ENCODE measurements at places on chromosomes 3 and 15. TPM values are rescaled to one million over a fixed set of nuclear protein-coding genes. Genes with fewer than 3 reads are reported as not detected.

- no peaks in the 10 kb centered on the region for H3K4me1 ChIP-seq
- no peak for DNase-seq
- H3K4me3 ChIP-seq = no peak overlapping the region
- no peaks in the 10 kb centered on the region for H3K36me3 ChIP-seq
Measured at GRCh38 chr3:12986986-12987385, 86.2 kb downstream of the IQSEC1 start.

- H3K4me3 ChIP-seq = no peak overlapping the region
- DNase-seq = no peak
- H3K27ac ChIP-seq = no peak overlapping the region
- no peaks in the 10 kb centered on the region for H3K4me1 ChIP-seq
- H3K36me3 ChIP-seq = no peaks in the 10 kb centered on the region
Measured at GRCh38 chr15:39599871-39600270, 19.0 kb downstream of the THBS1 start.

DNA sequence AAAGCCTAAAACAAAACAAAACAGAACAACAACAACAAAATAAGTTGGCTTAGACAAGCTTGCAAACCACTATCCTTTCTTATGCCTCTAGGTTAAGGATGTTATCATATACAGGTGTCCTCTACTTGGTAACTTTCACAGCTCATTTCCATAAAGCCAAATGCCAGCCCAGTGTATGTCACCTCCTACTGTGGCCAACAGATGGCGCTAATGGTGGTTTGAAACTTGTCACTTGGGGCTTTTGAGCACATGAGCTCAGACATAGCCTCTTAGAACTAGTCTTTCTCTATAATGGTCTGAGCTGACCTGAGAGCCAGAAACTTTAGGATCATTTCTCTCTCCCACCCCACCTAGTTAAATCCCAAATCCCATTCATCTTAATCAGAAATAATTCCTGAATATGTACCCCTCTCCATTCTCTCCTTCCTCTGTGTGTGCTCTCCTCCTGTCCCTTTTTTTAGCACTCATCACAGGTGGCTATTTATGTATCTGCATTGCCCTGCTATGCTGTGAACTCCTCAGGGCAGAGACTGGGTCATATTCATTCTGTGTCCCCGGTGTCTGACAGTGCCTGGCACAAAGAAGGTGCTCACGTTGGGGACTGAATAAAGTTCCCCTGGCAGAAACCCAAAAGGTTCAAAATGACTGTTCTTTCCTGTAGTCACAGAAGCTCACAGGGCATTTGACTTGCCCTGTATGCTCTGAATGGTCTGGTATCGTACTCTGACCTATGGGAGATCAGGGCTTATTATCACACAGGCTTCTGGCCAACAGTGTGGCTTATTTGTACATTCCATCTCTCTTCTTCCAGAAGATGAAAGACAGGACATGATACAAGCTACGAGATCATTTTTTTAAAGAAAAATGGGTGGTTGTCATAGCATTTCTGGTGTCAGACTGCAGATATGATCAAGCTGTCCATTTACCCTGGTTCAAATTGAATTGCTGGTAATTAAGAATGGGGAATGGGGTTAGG lies 319.3 kb upstream of the AZI2 start:
- DNase-seq = peak; percentile 51
- no peak overlapping the region for H3K4me3 ChIP-seq
- no peak overlapping the region for H3K27ac ChIP-seq
- no peaks in the 10 kb centered on the region for H3K36me3 ChIP-seq

DNA sequence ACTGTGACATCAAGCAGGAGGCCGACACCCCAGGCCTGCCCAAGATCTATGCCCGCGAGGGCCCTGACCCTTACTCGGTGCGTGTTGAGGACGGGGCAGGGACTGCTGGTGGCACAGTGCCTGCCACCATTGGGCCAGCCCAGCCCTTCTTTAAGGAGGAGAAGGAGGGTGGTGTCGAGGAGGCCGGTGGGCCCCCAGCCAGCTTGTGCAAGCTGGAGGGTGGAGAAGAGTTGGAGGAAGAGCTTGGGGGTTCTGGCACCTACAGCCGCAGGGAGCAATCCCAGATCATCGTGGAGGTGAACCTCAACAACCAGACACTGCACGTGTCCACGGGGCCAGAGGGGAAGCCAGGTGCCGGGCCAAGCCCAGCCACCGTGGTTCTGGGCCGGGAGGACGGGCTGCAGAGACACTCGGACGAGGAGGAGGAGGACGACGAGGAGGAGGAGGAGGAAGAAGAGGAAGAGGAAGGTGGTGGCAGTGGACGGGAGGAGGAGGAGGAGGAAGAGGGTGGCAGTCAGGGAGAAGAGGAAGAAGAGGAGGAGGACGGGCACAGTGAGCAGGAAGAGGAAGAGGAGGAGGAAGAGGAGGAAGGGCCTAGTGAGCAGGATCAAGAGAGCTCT lies 5.4 kb downstream of the ZBTB47 start:
- H3K36me3 ChIP-seq = no peaks in the 10 kb centered on the region
- H3K27ac ChIP-seq = no peak overlapping the region
- no peak for DNase-seq
- H3K4me3 ChIP-seq = no peak overlapping the region

DNA sequence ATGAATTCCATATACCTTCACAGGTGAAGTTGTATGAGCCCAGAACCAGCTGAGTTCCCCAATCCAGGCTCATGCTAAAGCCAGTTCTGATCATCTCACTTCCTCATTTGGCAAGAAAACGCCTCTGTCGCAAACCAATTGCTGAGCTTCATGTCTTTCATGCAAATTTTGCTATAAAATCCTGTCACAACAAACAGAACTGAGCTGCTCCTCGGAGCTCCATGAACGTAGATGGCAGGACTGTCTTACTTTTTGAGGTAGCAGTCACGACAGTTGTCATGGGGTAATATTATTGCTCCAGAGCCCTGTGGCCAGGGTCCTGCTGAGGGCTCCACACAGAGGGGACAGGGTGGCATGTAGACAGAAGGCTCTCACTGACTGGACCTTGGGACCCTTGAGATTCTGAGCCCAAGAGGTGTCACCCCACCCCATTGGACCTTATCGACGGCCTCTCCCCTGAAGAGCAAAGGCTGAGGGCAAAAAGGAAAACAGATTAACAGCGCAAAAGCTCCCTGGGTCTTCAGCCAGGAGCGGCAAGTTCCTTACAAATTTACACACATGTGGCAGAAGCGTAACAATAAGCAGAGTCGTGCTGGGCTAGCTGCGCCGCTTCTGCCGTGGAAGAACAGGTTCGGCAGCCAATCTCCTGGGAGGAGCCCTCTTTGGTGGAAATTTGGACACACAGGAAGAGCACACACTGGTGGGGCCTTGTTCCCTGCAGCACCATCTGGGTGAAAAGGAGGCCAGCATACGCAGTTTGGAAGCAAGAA lies 249.2 kb downstream of the OPA1 start:
- H3K27ac ChIP-seq = peak overlapping the region; percentile 91
- no peaks in the 10 kb centered on the region for H3K27me3 ChIP-seq

- no peak overlapping the region for H3K4me3 ChIP-seq
- peaks cover 17% of the 10 kb centered on the region for H3K4me1 ChIP-seq
- DNase-seq = no peak
- H3K36me3 ChIP-seq = no peaks in the 10 kb centered on the region
Measured at GRCh38 chr15:92821491-92822116, 78.5 kb upstream of the CHD2 start.

DNA sequence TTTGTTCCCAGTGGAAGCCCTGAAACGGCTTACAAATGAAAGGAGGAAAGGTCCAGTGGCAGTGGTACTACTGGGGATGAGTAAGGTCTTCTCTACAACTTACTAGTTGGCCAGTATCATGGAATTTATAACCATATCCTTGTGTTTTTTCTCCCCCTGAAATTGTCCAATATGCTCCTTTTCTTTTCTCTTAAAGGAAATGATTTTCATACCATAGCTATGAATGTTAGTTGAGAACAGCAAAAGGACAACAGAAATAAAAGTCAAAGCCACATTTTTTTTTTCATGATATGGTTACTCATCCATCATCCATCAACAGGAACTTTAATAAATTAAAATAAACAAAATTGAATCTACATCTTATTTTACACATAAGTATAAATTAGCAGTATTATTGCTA lies 450.4 kb downstream of the MFSD1 start:
- no peaks in the 10 kb centered on the region for H3K27me3 ChIP-seq
- no peaks in the 10 kb centered on the region for H3K36me3 ChIP-seq
- no peak overlapping the region for H3K27ac ChIP-seq
- no peak overlapping the region for H3K4me3 ChIP-seq

DNA sequence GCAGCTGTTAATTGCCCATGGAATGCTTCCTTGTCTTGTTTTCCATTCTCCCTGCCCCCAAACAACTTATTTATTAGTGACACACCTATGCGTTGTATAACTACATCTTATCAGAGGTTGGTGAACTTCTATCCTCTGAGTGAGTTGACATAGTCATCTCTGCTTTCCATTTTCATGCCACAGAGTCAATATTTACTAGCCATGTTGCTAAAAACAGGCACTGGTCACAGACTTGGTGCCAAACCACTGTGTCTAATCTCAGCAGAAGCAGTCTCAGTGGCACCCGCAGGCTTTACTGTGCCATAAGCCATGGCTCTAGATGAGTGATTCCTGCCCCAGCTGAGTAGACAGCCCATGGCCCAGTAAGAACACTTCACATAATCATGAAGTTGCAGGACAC lies 26.5 kb downstream of the DAPK2 start:
- H3K27me3 ChIP-seq = no peaks in the 10 kb centered on the region
- no peaks in the 10 kb centered on the region for H3K36me3 ChIP-seq
- H3K27ac ChIP-seq = peak overlapping the region; percentile 80
- no peaks in the 10 kb centered on the region for H3K4me1 ChIP-seq

GRCh38 chr3:146523531-146523930 lies 20.9 kb downstream of the PLSCR1 start:
- no peaks in the 10 kb centered on the region for H3K27me3 ChIP-seq
- no peak overlapping the region for H3K4me3 ChIP-seq
- DNase-seq = no peak
- no peaks in the 10 kb centered on the region for H3K36me3 ChIP-seq
- no peak overlapping the region for H3K27ac ChIP-seq

DNA sequence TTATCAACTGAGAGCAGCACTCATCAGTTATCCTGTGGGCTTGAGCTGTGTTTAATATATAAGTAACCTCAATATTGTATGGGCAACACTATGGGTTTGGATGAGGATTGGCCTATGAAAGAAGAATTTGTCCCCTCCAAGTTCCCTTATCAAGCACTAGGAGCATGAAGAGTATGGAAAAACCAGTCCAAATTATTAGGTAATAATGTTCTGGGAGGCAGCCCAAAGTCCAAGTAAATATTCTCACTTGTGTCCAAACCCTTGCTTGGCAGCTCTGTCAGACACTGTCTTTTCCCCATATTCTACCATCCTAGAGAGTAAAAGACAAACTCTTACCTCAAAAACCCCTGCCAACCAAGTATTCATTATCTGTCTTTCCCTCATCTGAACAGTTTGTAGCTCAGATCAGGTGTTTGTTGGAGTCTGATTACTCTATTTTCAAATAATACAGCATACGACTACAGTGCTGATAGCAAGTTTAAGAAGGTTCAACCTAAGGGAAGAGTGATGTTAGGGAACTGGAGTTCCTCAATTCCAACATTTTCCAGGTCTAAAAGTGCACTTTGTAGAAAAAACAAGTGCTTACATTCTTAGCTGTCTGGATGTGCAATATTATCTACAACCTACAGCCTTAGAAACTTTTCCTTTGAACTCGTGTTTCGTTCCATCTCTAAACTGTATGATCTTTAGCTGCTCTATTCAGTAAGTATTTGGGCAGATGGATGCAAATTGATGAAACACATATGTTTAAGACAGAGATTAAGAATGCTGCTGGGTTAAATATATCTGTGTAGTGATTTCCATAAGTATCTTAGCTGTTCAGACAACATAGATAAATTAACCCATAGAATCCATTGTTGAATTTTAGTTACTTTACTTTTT lies 89.7 kb upstream of the PHLDB2 start:
- no peaks in the 10 kb centered on the region for H3K4me1 ChIP-seq
- H3K36me3 ChIP-seq = no peaks in the 10 kb centered on the region
- H3K4me3 ChIP-seq = no peak overlapping the region
- DNase-seq = no peak
- no peak overlapping the region for H3K27ac ChIP-seq

- H3K27ac ChIP-seq = no peak overlapping the region
- no peak for DNase-seq
- H3K36me3 ChIP-seq = no peaks in the 10 kb centered on the region
- no peak overlapping the region for H3K4me3 ChIP-seq
Measured at GRCh38 chr3:64260431-64260830, 35.2 kb upstream of the PRICKLE2 start.

GRCh38 chr3:147367676-147368075 lies 38.7 kb downstream of the ZIC4 start:
- no peaks in the 10 kb centered on the region for H3K36me3 ChIP-seq
- no peaks in the 10 kb centered on the region for H3K4me1 ChIP-seq
- no peak overlapping the region for H3K4me3 ChIP-seq

GRCh38 chr15:42218953-42219592 lies 11.0 kb upstream of the VPS39 start:
- H3K27ac ChIP-seq = no peak overlapping the region
- H3K4me1 ChIP-seq = no peaks in the 10 kb centered on the region
- H3K4me3 ChIP-seq = no peak overlapping the region
- H3K27me3 ChIP-seq = no peaks in the 10 kb centered on the region
- no peak for DNase-seq

- no peak overlapping the region for H3K27ac ChIP-seq
- H3K4me3 ChIP-seq = no peak overlapping the region
- no peaks in the 10 kb centered on the region for H3K4me1 ChIP-seq
- no peaks in the 10 kb centered on the region for H3K36me3 ChIP-seq
- H3K27me3 ChIP-seq = no peaks in the 10 kb centered on the region
- DNase-seq = no peak
Measured at GRCh38 chr3:65761446-65762234, 277.1 kb downstream of the MAGI1 start.

- H3K4me3 ChIP-seq = peak overlapping the region; percentile 86
- DNase-seq = no peak
- no peaks in the 10 kb centered on the region for H3K4me1 ChIP-seq
- H3K27me3 ChIP-seq = no peaks in the 10 kb centered on the region
- no peaks in the 10 kb centered on the region for H3K36me3 ChIP-seq
Measured at GRCh38 chr15:52020221-52021085, 1.4 kb downstream of the MAPK6 start.

GRCh38 chr15:63301088-63301487 lies 23.7 kb downstream of the APH1B start:
- no peak for DNase-seq
- H3K36me3 ChIP-seq = no peaks in the 10 kb centered on the region
- no peak overlapping the region for H3K27ac ChIP-seq
- no peaks in the 10 kb centered on the region for H3K4me1 ChIP-seq

SCAANT1 gene
- total RNA-seq = not detected

C3orf49 gene
- not detected for total RNA-seq

PLSCR5 gene
- total RNA-seq = not detected

SLC6A11 gene
- total RNA-seq = not detected

GALNT15 gene
- total RNA-seq = 114 TPM

OSBPL10 gene
- 22.8 TPM for total RNA-seq

MPI gene
- 52.0 TPM for total RNA-seq

DYNLT2B gene
- total RNA-seq = not detected

Data from Peyer's patch (tissue), 4 donors.